ENCODE measurements at places on chromosomes 16 and 17. TPM values are rescaled to one million over a fixed set of nuclear protein-coding genes. Genes with fewer than 3 reads are reported as not detected.

TAC4 gene
- total RNA-seq, result not detected

SLC13A2 gene
- total RNA-seq, result not detected

GPR179 gene
- total RNA-seq, result 0.57 TPM

MEIOB gene
- not detected for total RNA-seq

KCNH4 gene
- not detected for total RNA-seq

SARM1 gene
- total RNA-seq, result 8.6 TPM

BAIAP2 gene
- 125 TPM for total RNA-seq

MAPT gene
- total RNA-seq, result 0.85 TPM

SPATA32 gene
- 0.48 TPM for total RNA-seq

AXIN2 gene
- total RNA-seq, result 0.78 TPM

ACAP1 gene
- 28.5 TPM for total RNA-seq

DCAKD gene
- 68.8 TPM for total RNA-seq

ABCA8 gene
- not detected for total RNA-seq

DHRS7C gene
- total RNA-seq, result not detected

PHB1 gene
- total RNA-seq, result 197 TPM

LRRC36 gene
- not detected for total RNA-seq

NCBP3 gene
- 58.5 TPM for total RNA-seq

SLC35G3 gene
- not detected for total RNA-seq

KRT33B gene
- total RNA-seq, result not detected

KCNH6 gene
- total RNA-seq, result not detected

TMED6 gene
- total RNA-seq, result 0.59 TPM

NPIPB6 gene
- 7.0 TPM for total RNA-seq

TPPP3 gene
- 3.1 TPM for total RNA-seq

PLEKHG4 gene
- total RNA-seq, result 17.3 TPM

BLMH gene
- 23.4 TPM for total RNA-seq
